Osteoblast (primary cell): ENCODE measurements at places on chromosomes 13 and 19.

DNA sequence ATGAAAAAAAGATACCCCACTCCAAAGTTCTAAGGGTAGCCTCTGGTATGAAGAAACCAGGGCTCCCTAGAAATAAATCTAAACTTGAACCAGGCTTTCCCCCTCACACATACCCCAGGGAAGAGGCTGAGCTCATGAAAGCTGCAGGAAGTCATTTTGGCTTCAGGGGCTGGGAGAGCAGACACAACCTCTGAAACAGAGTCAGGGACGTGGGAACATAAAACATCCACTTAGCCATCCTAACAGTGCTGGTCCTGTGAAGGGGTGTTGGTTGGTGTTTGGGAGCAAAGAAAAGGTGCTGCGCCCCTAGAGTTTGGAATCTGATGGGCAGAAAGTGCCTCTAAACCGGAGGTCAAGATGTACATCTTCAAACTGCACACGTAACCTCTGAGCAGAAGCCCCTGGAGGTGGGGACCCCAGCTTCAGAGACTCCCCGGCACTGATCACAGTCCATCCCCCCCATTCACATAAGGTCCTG lies 15.8 kb downstream of the RAB3D start:
- DNase-seq: no peak

GRCh38 chr19:17114414-17114831 lies 38.8 kb downstream of the MYO9B start:
- DNase-seq: peak; percentile 64

- DNase-seq: no peak
These were observed 9.1 kb downstream of the UBE2L5 start for GRCh38 chr13:30431269-30431940.

GRCh38 chr19:15234431-15235130 lies 2.3 kb upstream of the EPHX3 start:
- DNase-seq: peak; percentile 86

- DNase-seq: peak; percentile 48
These were observed 2.7 kb downstream of the MYO9B start for GRCh38 chr19:17078036-17078919.

DNA sequence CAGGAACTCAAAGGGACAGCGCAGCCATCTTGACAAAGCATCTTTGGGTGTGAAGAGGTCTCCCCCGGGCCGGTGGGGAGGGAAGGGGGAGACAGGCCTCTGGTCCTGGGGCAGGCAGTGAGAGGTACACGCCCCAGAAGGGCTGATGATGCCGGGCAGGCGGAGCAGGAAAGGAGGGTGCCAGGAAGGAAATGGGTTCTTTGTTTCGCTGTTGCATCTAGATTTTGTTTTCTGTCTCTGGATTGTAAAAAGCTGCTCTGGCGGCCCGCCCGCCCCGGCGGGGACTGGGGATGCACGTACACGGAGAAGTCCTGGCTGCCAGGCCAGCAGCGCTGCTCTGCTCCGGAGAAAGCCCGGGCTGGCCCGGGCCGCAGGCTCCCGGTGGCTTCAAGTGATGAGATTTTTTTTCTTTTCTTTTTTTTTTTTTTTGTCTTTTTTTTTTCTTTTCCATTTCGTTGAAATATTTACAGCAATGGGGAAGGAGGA lies 13.2 kb upstream of the ASF1B start:
- peak; percentile 93 for DNase-seq

- peak; percentile 62 for DNase-seq
These were observed at the start of gene CLDN10 for GRCh38 chr13:95552539-95553441. CLDN10 (plus strand) TSS chr13:95552720; CDS start chr13:95552754, 34 bp downstream.

GRCh38 chr13:30998136-30999088 lies 66.0 kb downstream of the TEX26 start:
- peak; percentile 83 for DNase-seq

DNA sequence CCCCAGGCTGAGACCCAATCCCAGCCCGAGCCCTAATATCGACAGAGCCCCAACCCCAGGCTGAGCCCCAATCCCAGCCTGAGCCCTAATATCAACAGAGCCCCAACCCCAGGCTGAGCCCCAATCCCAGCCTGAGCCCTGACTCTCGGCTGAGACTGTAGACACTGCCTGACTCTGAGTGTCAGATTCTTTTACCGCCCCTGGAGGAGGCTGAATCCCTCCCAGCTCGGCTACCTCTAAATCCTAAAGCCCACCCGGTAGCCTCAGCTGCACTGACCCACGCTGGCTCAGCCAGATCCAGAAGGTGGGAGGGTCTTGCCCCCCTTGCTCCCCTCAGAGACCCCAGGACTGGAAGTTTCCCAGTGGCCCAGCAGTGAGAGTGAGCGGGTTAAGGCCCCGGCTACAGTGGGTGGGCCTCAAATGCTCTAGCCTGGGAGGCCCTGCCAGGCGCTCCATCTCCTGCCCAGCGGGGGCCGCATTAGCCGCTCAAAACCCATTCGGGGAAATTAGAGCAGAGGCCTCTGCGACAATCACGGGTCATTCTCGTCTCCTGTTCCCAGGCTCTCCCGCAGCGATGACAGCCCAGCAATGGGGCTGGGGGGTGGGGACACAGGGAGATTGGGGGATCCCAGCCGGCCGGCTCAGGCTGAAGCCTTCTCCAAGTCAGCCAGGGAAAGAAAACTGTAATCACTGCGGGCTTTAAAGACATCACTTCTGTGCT lies 43.8 kb downstream of the ZNRF4 start:
- DNase-seq: peak; percentile 52

DNA sequence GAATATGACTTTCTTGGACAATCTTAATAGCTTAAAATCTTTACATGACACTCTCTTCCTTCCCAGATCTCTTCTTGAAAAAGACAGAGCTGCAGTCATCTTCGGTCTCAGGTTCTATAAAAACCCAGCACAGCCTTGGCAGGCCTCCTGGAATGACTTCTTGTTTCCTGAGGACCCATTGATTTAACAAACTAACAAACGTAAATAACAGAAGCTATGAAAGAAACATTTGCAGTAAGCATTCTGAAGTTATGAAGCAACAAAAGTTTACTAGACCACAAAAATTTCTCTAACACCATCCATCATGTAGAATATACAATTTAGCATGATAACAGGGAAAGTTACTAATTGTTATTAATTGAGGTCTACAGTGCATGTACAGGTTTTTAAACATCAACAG lies 62.8 kb upstream of the STARD13 start:
- DNase-seq: peak; percentile 58

- DNase-seq: no peak
These were observed 119.4 kb upstream of the MIR17HG start for GRCh38 chr13:91228108-91228507.

DNA sequence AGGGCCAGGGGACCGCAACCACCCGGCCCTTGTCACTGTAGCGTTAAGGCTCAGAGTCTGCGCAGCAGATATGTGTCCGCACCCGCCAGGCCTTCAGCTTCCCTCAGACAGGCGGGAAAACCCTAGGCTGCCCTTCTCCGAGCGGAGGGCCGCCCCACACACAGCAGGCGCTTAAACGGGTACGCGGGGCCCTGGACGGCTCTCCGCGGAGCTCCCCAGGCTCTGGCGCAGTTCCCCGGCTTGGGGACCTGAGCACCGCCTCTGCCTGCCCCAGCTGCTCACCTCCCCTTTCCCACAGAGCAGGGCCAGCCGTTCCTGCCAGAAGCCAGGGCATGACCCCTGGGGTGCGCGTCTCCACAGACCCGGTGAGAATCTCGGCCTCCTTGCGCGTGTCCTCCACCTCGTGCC lies 593 bp downstream of the ZNF135 start:
- DNase-seq: no peak

- DNase-seq: no peak
These were observed 717.7 kb upstream of the ATXN8OS start for GRCh38 chr13:69389899-69390298.

- peak; percentile 80 for DNase-seq
These were observed 58.4 kb downstream of the RASA3 start for GRCh38 chr13:114073881-114074612.

- no peak for DNase-seq
These were observed 309 bp downstream of the LMTK3 start for GRCh38 chr19:48511321-48511731.

- peak; percentile 99 for DNase-seq
These were observed 434 bp upstream of the ETFB start for GRCh38 chr19:51366389-51367254.

DNA sequence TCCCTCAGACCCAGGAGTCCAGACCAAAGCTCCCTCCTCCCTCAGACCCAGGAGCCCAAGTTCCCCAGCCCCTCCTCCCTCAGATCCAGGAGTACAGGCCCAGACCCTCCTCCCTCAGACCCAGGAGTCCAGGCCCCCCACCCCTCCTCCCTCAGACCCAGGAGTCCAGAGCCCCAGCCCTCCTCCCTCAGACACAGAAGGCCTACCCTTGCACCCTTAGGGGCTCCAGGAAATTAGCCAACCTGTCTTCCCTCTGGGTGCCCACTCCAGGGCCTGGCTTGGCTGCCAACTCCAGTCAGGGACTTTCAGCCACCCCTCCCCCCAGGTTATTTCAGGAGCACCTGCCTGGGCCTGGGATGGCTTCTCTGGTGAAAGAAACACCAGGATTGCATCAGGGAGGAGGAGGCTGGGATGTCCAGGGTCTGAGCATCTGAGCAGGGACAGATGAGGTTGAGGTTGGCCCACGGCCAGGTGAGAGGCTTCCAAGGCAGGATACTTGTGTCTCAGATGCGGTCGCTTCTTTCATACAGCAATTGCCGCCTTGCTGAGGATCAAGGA lies at the start of gene FGF21:
Gene FGF21, plus strand, starts transcription at position 441 of the 558 bp plus-strand sequence. CDS start 713 bp downstream, outside the sequence.
- peak; percentile 44 for DNase-seq

DNA sequence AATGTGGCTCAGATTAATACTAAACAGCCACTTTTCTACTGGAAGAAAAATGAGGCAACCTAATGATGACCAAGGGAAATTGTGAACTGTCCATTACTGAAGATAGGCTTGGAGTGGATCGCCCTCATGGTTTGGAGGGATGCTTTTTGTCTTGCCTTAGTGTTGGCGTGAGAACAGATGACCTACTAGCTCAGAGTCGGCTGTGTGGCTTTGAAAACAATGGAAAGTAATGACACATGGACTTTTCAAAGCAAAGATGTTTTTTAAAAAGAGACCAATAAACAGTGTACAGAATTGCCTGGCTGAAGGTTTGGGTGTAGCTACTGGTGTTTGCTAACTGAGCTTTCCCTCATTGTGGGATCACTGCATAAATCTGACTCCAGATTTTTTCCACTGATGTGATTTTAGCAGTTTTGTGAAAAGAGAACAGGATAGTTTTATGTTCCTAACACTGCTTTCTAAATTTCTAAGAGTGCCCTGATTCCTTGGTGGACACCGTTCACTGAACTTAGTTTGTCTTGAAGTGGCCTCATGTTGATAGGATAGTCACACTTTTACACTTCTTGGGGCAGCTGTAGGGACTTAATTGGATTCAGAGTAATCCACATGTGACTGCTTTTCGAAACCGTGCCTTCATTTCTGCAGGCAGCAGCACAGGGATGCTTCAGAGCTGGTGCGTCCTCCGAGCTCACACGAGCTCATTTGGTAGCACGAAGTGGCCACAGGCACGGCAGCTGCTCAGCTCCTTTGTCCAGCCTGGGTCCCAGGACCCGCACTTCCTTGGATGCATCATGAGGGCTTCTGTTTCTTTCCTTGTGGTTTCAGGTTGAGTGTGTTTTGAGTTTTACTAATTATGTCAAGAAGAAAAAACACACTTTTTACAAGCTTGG lies 4.3 kb downstream of the CEBPG start:
- no peak for DNase-seq

DNA sequence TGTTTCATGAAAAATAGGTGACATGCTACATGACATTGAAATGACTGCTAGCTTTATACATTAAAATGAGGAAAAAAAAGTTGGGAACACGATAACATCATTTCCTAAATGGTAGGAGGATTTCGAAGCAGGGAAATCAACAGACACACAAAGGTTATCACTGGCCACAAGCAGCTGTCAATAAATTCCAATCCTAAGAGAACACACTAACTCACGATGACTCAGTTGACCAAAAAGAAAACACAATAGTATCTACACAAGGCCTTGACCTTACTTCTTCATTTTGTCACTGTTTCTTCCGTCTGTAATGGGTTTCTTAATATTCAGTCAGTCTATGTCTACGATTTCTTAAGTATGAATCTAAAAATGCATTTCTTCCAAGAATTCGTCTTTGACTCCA lies 36.5 kb downstream of the STARD13 start:
- peak; percentile 85 for DNase-seq

DNA sequence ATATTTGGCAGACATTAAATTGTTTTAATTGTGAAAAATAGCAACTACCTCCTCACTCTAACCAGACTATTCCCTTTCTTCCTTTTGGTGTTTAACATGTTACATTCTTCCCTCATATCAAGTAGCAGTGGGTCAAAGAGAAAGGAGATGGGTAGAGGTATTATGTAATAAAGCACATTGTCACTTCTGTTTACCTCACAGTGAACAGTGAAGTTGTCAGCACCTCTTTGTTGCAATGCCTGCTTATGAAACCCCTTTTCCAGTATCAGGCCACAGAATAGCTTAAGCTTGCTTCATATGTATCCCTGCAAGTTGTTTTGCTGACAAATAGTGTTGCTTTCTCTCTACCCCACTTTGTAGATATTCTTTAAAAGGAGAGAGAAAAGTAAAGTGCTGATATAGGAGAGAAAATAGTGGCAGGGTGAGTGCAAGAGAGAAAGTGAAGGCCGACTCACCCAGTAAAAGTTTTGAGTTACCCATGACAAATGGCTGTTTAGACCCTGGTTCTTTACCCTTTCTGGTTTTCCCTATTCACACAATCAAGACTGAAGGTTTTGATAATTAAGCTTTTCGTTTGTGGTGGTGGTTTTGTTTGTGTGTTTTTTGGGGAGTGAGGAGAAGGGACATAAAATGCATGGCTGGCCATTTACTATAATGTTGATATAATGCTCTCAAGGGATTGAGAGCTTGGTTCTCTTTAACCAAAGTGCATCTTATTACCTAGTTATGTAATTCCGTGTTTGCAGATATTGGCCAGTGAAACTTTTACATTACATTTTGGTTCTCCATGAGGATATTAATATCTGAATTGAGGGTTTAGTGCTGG lies 3.7 kb downstream of the ITM2B start:
- no peak for DNase-seq

GRCh38 chr13:27979765-27980279 lies 8.7 kb downstream of the URAD start:
- DNase-seq: peak; percentile 85

- DNase-seq: peak; percentile 83
These were observed 1.1 kb upstream of the CHST8 start for GRCh38 chr19:33620611-33621010.

GRCh38 chr19:1307320-1307719 lies 21.6 kb downstream of the EFNA2 start:
- no peak for DNase-seq

DNA sequence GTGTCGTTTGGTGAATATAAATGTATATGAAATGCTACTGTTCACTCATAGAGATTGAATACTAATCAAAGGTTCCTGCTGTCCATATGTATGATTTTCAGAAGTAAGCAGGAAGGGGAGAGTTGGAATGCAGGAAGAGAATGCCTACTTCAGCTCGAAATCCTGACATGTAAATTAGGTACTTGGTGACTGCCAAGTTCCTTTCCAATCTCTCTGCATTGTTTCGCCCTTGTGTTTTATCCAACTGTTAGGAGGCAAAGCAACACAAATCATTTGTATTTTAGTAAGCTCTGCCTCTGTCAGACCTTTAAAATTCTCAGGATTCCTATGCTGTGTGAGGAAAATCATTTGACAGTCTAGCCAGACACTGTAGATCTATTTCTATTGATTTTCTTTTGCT lies 9.0 kb downstream of the STARD13 start:
- no peak for DNase-seq

- no peak for DNase-seq
These were observed 157.5 kb downstream of the PCDH20 start for GRCh38 chr13:61258185-61258584.
